ENCODE measurements at places on chromosomes 5 and 9.
A peak's percentile ranks its signal among the peaks of the same experiment; 100 is the strongest.

GRCh38 chr5:64165500-64166200 is at the start of gene RNF180:
TSS of gene RNF180 (plus strand) at chr5:64165843. CDS start at chr5:64200808, 34,965 bp downstream.
- peak; percentile 60 for DNase-seq

- DNase-seq: no peak
These were observed 61.3 kb downstream of the RASGRF2 start for GRCh38 chr5:81021486-81021885.

GRCh38 chr9:130043654-130044623 is 950 bp upstream of the FNBP1 start:
- DNase-seq: no peak

DNA sequence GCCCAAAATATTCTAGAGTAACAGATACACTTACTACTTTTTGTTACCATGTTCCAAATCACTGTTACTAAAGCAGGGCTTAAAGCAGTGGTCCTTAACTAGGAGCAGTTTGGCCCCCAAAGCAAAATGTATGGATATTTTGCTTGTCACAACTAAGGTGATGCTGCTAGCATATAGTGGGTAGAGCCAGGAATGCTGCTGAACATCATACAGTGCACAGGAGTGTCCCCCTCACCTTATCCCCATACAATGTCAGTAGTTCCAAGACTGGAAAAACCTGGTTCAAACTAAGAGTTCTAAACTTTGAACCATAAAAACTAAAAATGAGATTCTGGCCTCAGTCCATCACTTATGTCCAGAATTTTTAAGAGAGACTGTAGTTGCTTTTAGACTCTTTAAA is 28.1 kb downstream of the DIMT1 start:
- DNase-seq: no peak

DNA sequence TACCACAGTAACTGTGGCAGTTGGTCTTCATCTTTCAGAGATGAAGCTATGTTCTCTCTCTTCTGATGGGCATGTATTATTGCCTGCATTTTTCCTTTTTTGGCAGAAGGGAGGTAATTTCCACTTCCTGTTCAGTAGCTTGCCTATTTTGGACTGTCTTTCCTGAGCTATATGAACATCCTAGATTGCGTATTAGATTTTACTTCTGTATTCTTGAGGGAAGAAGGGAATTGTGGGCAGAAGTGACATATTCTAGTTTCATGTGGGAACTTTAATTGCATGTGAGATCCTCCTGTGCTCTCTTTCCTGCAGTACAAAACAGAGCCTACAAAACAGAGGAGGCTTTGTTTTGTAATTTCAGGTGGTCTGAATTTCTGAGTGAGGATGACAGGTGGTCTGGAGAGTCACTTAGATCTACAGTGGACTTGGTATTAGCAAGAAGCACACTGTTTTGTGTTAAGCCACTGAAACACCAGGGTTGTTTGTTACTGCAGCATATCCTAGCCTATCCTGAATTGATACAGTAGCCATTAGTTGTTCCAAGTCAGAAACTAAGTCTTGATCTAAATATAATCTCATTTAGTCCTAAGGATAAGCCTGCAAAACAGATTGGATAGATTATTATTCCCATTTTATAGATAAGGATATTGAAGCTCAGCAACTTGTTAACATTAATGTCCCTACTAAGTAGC is 68.1 kb downstream of the AOPEP start:
- no peak for DNase-seq

DNA sequence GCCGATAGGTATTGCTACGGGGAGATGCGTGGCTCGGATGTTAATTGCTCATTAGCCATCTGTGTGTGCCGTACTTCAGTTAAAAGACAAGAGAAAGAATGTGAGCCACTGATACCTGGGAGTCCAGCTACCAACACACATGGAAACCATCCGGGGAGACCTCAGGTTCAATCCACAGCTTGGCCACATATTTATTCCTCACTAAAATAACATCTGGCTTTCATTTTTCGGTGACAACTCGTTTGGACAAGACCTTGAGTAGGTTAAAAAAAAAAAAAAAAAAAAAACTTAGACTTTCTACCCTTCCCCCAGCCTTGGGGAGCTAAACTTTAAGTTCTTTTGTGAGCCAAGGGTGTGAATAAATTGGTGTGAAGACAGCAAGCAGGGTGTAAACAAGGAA is 84.1 kb downstream of the SLIT3 start:
- no peak for DNase-seq

- no peak for DNase-seq
These were observed 52.8 kb downstream of the DIAPH1 start for GRCh38 chr5:141565826-141566570.

Measured in common myeloid progenitor, CD34-positive (primary cell).